ENCODE measurements at places on chromosomes 13 and 19. TPM values are rescaled to one million over a fixed set of nuclear protein-coding genes. Genes with fewer than 3 reads are reported as not detected.

Gene ZNF91
- total RNA-seq = 35.7 TPM

Gene BEST2
- total RNA-seq = not detected

Gene ATP1A3
- 5.6 TPM for total RNA-seq

Gene FLT3LG
- 112 TPM for total RNA-seq

Gene ZNF581
- total RNA-seq = 25.4 TPM

Gene SHISA7
- total RNA-seq = not detected

Gene INAFM1
- total RNA-seq = 14.5 TPM

Gene C13orf42
- not detected for total RNA-seq

Gene CDC34
- 58.9 TPM for total RNA-seq

Gene ALOX5AP
- 184 TPM for total RNA-seq
